Immature natural killer cell (primary cell): ENCODE measurements at places on chromosomes 16 and 17.

- DNase-seq, result no peak
These were observed 19.9 kb downstream of the DCAKD start for GRCh38 chr17:45031231-45032173.

GRCh38 chr17:50161023-50161910, 4.5 kb upstream of the SGCA start:
- peak; percentile 95 for DNase-seq

DNA sequence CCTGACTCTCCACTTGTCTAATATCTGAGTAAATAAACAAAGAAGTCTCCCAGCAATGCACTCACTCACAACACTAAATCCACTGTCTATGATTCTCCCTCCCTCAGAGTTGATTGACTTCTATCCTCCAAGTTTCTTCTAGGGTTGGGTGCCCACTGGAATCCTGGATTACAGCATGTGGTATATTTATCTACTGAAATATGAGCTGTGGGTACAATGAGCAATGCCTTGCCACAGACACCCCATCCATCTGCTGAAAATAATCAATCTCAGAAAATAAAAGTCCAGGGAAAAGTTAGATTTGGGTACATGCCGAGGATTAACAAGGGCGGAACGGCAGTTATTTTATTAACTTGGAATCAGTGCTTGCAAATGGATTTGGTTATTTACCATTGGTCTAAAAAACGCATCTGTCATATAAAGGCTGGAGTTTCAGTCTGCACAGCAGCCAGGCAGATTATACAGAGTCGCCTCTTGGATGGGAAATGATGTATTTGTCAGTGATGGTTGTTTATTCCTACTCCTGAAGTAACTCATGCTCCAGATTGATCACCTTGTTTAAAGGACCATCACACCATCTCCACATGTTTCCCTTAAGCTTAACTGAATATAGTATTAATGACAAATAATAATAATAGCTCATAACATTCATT, 193.9 kb upstream of the SOX9 start:
- no peak for DNase-seq

DNA sequence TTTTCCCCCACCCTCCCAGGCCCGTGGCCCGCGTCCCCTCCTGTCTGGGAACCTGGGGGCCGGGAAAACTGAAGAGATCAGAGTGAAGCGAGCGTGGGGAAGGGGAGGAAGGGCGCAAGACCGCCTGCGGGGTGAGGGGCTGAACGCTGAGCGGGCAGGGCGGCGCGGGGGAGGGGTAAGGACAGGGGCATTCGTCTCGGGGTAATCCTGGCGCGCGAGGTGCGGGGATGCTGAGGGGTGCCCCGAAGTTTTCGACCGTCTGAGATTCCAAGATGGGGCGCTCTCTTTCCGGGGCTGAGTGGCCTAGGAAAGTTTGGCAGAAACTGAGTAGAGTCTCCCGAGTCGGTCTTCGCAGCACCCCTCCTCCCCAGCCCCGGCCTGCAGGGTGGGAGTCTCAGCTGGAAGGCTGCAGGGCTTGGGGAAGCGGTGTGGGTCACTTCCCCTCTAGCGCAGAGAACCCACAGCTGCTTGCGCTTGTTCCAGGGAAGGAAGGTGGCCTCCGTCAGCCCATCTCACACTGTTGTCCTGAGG, 555 bp downstream of the TTYH2 start:
- no peak for DNase-seq

- DNase-seq, result no peak
These were observed 9.2 kb upstream of the ALOX12 start for GRCh38 chr17:6986676-6987075.

DNA sequence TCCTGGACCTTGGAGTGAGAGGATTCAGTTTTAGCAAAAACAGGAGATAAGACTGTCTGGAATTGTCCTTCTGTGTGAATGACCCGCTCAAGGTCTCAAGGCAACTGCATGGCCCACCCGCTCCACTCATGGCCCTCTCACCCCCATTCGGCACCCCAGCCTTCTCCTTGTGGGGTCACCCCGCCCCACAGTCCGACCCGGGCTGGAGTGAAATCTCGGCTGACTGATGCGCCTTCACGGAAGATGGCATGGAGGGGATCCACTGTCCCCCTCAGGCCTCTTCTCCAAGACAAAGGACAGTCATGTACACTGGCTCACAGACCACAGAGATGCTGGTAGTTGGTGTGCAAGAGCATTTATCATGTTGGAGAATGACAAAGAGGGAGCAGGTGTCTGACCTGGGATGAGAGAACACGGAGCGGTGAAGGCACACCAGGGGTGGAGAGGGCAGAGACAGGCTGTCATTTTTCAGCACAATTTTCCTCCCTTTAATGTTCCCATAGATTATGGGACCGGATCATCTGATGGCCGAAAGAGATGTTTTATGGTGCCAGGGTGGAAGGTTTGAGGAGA, 391.9 kb upstream of the TNRC6C start:
- no peak for DNase-seq

DNA sequence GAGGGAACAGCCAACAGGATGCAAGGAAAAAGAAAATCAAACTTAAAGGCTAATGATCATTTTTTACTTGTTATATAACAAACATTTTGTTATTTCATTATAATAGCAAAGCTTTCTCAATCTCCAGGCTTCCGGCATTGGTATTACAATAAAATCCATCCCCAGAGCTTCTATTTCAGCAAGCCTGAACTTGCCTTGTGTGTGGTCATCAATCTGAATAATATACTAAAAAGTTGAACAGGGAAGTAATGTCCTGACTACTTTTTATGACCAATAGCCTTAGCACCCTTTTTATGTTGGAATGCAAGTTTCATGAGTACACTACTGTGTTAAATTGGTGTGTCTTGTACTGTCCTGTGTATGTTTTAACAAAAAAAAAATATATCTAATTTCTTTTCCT, 27.1 kb upstream of the VWA3A start:
- DNase-seq, result no peak

DNA sequence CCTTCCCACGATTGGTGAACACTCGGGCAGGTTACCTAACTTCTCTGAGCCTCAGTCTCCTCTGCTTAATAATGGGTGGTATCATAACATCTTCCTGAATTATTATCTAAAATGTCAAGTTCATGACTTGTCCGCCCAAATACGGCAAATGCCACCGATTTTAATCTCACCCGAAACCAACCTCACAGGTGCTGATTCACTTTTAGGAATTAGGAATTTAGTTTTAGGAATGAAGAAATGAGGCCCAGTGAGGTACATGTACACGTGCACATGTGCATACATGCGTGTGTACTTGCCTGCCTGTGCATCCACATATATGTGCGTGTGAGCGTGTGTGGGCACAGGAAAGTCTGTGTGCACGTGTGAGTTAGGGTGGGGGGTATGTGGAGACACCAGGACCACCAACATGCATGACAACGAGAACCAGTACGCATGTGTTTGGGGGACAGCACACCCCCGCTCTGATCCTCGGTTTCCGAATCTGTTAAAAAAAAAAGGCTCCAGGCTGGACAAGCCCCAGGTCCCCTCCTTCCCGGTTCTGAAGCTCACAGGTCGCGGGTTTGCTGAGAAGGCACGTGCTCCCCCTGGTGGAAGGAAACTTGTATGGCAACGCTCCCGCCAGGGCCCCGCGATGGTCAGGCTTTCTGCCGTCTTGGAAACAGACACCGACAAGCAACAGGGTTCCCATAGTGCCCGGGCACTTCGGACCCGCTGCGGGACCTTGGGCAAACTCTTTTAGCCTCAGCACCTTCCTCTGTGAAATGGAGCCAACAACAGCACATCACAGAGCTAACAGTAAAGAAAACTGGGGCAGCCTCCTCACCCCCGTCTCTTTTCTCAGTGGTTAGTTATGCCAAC, 219.2 kb downstream of the RBFOX3 start:
- DNase-seq, result peak; percentile 39
